Prostate gland (tissue), 2 donors: ENCODE measurements at places on chromosomes 12 and 14.

GRCh38 chr14:20742132-20742531 lies 3.6 kb upstream of the EDDM3A start:
- no peaks in the 10 kb centered on the region for H3K27me3 ChIP-seq
- H3K4me1 ChIP-seq = no peaks in the 10 kb centered on the region
- no peak overlapping the region for H3K27ac ChIP-seq
- H3K36me3 ChIP-seq = no peaks in the 10 kb centered on the region

GRCh38 chr14:69917287-69917686 lies 38.1 kb downstream of the SMOC1 start:
- H3K27ac ChIP-seq = no peak overlapping the region
- no peak overlapping the region for H3K4me3 ChIP-seq
- H3K27me3 ChIP-seq = peaks cover 2% of the 10 kb centered on the region
- no peaks in the 10 kb centered on the region for H3K36me3 ChIP-seq

GRCh38 chr12:46693034-46693433 lies 132.8 kb downstream of the SLC38A4 start:
- no peak overlapping the region for H3K27ac ChIP-seq
- H3K27me3 ChIP-seq = no peaks in the 10 kb centered on the region
- H3K4me1 ChIP-seq = no peaks in the 10 kb centered on the region
- H3K36me3 ChIP-seq = no peaks in the 10 kb centered on the region
- DNase-seq = no peak
- no peak overlapping the region for H3K4me3 ChIP-seq

DNA sequence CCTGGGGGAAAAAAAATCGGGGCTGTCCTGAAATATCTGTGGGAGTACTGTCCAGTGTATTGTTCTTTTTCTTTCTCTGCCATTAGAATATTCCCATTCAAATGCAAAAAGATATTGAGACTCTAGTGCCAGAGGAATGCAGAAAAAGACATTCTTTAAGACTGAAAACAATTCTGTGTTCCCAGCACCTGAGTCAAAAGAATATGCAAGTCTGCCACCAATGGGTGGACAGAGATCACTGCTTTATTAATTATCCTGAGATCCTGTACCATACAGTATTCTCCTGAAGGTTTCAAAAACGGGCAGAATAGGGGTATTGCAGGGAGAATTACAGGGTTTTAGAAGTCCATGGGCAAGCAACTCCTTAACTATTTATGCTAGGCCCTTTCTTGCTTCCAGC lies 361.8 kb downstream of the C12orf50 start:
- H3K27ac ChIP-seq = no peak overlapping the region
- no peak overlapping the region for H3K4me3 ChIP-seq
- no peak for DNase-seq

GRCh38 chr12:120720234-120720986 lies 5.2 kb upstream of the ACADS start:
- peaks cover 27% of the 10 kb centered on the region for H3K36me3 ChIP-seq
- H3K4me3 ChIP-seq = no peak overlapping the region
- no peaks in the 10 kb centered on the region for H3K27me3 ChIP-seq
- peak overlapping the region; percentile 35 for H3K27ac ChIP-seq

- H3K4me3 ChIP-seq = no peak overlapping the region
- no peaks in the 10 kb centered on the region for H3K4me1 ChIP-seq
- no peak for DNase-seq
- no peaks in the 10 kb centered on the region for H3K36me3 ChIP-seq
- H3K27me3 ChIP-seq = no peaks in the 10 kb centered on the region
Observed at GRCh38 chr14:80768646-80769045, 172.9 kb downstream of the CEP128 start.

- peaks cover 11% of the 10 kb centered on the region for H3K4me1 ChIP-seq
- no peak overlapping the region for H3K4me3 ChIP-seq
- no peaks in the 10 kb centered on the region for H3K36me3 ChIP-seq
Observed at GRCh38 chr12:93019975-93020630, 91.0 kb upstream of the EEA1 start.

DNA sequence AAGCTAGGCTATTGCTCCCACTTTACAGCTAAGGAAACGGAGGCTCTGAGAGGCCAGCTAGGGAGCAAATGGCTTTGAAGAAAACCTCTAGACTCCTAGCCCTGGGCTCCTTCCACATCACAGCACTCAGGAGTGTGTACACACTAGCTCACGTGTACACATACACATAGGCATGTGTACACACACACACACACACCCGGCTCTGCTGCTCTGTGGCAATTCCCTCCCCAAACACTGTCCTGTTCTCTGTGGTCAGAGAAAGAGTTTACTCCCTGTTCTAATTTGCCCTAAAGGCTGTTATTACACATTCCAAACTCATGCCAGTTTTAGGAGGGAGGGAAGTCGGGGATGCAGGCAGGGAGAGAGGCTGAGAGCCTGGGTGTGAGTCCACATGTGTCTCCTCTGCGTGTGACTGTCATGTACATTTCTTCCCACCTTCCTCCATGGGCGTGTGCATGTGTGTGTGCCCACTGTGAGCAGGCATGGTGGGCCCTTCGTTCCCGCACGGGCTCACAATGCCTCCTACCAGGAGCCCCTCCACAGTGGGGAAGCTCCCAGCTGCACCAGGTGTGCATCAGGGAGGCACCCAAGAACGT lies 14.2 kb downstream of the TRPV4 start:
- no peaks in the 10 kb centered on the region for H3K27me3 ChIP-seq
- peak overlapping the region; percentile 54 for H3K27ac ChIP-seq
- peak; percentile 54 for DNase-seq

- peak overlapping the region; percentile 69 for H3K27ac ChIP-seq
- DNase-seq = no peak
- H3K36me3 ChIP-seq = no peaks in the 10 kb centered on the region
- H3K27me3 ChIP-seq = no peaks in the 10 kb centered on the region
- H3K4me1 ChIP-seq = peaks cover 6% of the 10 kb centered on the region
- H3K4me3 ChIP-seq = peak overlapping the region; percentile 6
Observed at GRCh38 chr14:89429199-89430181, 12.5 kb upstream of the FOXN3 start.

GRCh38 chr14:41154143-41154807 lies 452.4 kb upstream of the LRFN5 start:
- DNase-seq = no peak
- H3K27ac ChIP-seq = no peak overlapping the region
- no peaks in the 10 kb centered on the region for H3K27me3 ChIP-seq
- no peak overlapping the region for H3K4me3 ChIP-seq

DNA sequence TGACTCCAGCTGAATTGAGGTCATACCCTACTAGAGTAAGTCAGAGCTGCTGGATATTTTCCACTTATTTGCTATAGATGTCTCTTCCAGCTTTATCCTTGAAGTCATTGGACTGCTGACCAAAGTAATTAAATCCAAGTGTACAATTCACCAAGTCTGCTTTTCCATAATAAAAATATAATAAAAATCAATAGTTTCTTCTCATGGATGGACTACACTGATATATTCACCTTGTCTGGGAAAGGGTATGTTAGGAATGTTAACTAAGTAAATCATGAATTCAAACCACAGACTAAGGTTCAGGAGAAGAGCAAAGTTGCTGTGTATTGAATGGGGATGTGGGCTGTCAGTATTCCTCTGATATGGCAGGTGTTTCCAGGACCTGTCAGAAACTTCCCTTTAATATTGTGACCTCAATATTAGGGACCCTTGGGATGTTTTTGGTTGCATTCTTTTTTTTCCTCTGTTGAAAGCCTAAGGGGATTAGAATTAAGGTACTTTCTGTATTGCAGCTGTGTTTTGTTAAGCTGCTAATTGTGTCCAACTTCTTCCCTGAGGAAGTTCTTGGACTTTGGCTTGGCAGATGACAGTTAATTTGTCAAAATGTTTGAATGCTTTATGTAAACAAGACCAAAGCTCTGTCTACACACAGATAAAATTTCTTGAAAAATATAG lies 284.0 kb downstream of the ATP23 start:
- H3K4me3 ChIP-seq = no peak overlapping the region
- no peaks in the 10 kb centered on the region for H3K27me3 ChIP-seq
- no peak for DNase-seq
- no peaks in the 10 kb centered on the region for H3K4me1 ChIP-seq

DNA sequence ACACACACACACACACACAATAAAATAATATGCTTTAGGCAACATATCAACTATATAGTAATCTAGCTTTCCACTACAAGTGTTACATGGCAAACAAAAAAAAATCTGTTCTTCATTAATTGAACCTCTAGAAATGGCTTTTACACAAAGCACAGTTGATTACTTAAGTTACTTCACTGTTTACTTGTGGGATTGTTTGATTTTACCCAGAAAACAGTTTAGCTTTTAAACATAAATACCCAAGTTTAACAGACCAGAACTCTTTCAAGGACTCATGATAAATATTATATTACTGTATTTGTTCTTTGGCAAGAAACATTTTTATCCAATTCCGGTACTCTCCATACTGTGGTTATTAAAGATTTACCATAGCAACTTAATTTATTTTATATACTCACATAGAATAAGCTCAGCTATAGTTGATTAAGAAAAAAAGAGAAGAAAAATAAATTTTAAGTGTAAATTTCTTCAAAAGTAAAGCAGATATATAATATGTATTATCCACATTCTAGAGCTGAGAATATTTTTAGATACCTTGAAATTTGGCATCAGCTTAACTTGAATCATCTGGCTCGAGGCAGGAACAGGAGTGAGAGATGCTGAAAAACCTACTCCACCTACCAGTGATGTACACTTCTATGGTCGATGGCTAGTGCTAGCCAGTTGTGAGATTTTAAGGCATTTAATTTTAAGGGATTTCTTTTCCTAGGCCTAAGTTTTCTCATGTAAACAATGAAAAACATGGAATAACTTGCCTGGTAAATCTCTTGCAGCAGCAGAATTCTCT lies 126.0 kb downstream of the BTG1 start:
- H3K27ac ChIP-seq = no peak overlapping the region
- DNase-seq = no peak
- H3K27me3 ChIP-seq = no peaks in the 10 kb centered on the region
- H3K4me1 ChIP-seq = no peaks in the 10 kb centered on the region
- no peak overlapping the region for H3K4me3 ChIP-seq
- H3K36me3 ChIP-seq = no peaks in the 10 kb centered on the region

- H3K36me3 ChIP-seq = no peaks in the 10 kb centered on the region
- no peak overlapping the region for H3K27ac ChIP-seq
- H3K4me3 ChIP-seq = no peak overlapping the region
- H3K27me3 ChIP-seq = no peaks in the 10 kb centered on the region
- H3K4me1 ChIP-seq = no peaks in the 10 kb centered on the region
- DNase-seq = no peak
Observed at GRCh38 chr12:49838973-49839633, 3.8 kb downstream of the BCDIN3D start.

DNA sequence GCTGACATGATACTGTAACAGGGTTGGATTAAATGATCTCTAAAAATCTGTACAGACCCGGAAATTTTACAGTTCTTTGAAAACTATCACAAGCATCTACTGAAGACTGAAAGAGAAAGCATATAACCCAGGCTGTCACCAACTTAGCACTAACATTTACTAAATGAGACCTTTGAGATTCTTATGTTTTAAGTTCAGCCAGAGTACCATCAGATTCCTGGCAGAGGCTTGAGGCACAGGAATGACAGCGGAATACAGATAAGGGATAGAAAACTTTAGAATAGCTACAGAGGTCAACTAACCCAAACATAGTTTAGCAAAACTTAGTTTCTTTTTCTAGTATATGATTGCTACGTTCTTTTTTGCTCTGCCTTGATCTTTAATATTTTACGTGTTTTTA lies 91.6 kb upstream of the FERMT2 start:
- no peaks in the 10 kb centered on the region for H3K4me1 ChIP-seq
- no peaks in the 10 kb centered on the region for H3K27me3 ChIP-seq
- DNase-seq = no peak
- no peak overlapping the region for H3K27ac ChIP-seq

DNA sequence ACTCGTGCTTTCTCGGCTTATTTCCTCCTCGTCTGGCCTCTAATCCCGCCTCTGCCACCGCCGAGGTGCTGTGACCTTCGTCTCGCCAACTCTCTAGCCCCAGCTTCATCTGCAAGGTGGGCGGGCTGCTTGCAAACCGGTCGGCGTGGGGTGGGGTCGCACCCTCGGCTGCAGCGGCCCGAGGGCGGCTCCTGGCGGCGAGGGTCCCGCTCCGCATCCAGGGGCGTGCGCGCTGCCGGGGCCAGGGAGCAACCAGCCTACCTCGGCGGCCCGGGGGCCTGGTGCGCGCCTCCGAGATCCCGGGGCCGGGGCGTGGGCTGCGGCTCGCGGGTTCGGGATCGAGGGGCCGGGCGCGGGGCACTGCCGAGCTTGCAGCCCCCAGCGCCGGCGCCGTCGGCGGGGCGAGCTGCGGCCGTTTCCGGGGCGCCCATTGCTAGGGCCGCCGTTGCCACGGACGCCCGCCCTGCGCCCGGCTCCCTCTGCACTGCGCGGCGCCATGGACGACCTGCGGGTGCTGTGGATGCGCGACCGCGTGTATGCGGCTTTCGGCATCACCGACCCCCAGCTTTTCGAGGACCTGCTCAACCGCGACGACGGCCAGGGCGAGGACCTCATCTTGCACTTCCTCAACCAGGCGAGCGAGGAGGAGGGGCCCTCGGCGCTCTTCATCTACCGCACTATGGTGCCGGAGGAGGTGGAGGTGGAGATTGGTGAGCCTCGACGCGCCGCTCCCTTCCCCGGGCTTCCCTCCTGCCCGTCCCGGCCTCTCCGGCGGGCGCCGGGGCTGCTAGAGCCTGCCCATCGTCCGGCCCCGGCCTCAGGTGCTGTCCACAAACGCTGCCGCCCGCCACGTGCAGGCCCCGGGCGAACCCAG lies at the start of gene DNAH10:
DNAH10 (plus strand) TSS at position 461 of the 874 bp plus-strand sequence; CDS start at position 497, 36 bp downstream.
- H3K27ac ChIP-seq = no peak within 1 kb of the TSS
- peaks cover 8% of the 10 kb centered on the region for H3K4me1 ChIP-seq
- DNase-seq = no peak
- no peaks in the 10 kb centered on the region for H3K36me3 ChIP-seq
- peak within 1 kb of the TSS; percentile 25 for H3K4me3 ChIP-seq
- no peaks in the 10 kb centered on the region for H3K27me3 ChIP-seq

DNA sequence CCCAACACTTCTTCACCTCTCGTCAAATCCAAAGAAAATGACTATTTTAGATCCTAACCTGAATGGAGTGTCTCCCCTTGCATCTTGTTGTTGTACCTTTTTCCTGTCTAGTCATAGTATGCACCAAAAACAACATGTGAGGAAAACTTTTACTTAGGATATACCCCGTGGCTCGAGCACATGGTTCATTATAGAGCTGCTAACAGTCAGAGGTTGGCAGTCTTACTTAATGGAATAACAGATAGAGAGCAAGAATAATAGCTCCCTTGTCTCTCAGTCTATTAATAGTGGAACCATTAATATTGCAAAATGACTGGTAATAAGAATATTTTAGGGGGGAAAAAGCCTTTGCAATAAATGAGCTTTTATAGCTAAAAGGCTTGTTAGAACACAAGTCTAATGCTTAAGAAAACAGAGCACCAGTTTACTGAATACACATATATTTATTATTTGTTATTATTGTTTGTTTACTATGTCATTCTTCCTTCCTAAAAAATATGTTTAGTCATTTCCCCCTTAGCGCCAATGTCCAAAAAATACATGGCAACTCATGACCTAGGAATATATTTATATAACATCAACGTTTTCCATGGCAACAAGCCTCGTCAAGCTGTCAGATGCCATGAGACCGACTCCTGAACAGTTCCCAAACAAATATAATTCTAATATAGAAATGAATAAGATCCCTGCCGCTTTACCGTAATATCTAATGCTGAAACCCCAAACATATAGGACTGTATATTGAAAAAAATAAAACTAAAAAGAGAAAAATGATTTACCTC lies 592.4 kb downstream of the SOX5 start:
- H3K4me3 ChIP-seq = no peak overlapping the region
- no peak overlapping the region for H3K27ac ChIP-seq
- no peak for DNase-seq
- no peaks in the 10 kb centered on the region for H3K27me3 ChIP-seq

- H3K27me3 ChIP-seq = no peaks in the 10 kb centered on the region
- no peaks in the 10 kb centered on the region for H3K36me3 ChIP-seq
- H3K27ac ChIP-seq = no peak overlapping the region
- no peak for DNase-seq
- no peak overlapping the region for H3K4me3 ChIP-seq
Observed at GRCh38 chr14:80310938-80311750, 99.8 kb upstream of the DIO2 start.
